ENCODE measurements at places on chromosomes 1 and 21.

GRCh38 chr1:74222701-74223100, 12.5 kb upstream of the TNNI3K start:
- DNase-seq: no peak

- DNase-seq: no peak
Measured at GRCh38 chr1:55063577-55063942, 24.2 kb downstream of the PCSK9 start.

GRCh38 chr1:47651311-47652089, 213.7 kb downstream of the FOXD2 start:
- DNase-seq: no peak

DNA sequence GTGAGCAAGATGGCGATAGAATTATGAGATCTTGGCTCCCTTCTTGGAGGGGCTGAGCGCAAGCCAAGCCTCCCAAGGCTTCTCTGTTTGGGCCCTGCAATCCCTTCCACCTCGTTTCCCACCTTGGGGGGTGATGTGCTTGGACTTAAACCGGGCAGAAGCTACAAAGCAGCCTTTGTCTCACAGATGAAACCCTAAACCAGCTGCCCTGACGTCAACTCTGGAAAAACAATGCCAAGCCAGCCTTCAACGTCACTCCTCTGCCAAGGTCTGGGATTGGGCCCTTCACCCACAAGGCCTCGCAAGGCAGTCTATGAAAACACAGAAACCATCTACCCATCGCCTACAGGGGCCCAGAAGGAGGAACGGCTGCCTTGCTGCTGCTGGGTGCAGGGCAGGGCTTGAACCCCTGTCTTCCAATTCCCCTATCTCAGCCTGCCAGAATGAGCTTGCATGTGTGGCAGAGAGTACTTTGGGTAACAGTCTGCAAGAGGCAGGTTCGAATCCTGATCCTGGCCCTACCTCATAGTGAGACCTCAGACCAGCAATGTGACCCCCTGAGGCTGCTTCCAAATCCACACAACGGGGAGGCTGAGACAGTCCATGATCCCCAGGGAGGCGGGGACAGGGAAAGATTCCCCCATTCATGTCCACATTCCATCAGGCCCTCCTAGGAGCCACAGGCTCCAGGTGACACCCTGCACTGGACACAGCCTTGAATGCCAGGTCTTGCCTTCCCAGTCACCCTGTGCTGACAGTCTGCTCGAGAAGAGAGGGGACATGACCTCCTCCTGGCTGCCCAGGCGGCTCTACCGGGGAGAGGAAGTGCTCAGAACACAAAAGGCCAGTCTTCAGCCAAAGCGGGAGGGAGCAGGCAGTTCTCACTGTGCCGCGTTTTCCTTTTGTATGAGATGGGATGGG, 15.0 kb downstream of the IFFO2 start:
- no peak for DNase-seq

DNA sequence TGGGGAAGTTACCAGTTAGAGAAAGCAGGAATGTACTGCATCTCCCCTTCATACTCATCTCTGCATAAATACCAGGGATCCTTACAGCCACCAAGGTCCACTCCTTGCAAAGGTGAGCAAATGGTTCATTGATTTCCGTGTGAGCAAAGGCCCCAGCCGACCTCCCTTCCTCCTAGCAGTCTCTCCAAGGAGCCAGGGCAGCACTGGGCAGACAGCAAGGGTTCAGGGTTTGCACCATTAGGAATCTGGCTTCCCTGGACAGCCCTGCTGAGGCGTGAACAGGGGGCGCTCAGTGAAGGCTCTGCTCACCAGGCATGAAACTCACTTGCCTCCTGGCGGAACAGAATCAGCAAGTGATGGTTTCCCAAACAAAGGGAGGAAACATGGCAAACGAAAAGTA, 65.7 kb downstream of the MRPL37 start:
- DNase-seq: no peak

GRCh38 chr1:224106568-224107281, 7.2 kb upstream of the FBXO28 start:
- no peak for DNase-seq

DNA sequence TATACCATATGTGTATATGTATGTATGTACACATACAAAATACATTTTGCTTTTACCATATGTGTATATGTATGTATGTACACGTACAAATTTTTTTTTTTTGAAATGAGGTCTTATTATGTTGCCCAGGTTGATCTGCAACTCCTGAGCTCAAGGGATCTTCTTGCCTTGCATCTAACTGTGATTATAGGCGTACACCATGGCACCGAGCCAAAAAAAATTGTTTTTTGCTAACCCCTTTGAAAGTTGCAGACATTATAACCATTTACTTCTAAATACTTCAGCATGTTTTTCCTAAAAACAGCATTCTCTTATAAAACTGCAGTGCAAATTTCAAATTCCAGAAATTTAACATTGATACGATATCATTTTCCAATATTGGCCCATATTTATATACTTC, 147.0 kb downstream of the POU2F1 start:
- no peak for DNase-seq

GRCh38 chr1:58718435-58718834, 18.6 kb upstream of the MYSM1 start:
- DNase-seq: no peak

DNA sequence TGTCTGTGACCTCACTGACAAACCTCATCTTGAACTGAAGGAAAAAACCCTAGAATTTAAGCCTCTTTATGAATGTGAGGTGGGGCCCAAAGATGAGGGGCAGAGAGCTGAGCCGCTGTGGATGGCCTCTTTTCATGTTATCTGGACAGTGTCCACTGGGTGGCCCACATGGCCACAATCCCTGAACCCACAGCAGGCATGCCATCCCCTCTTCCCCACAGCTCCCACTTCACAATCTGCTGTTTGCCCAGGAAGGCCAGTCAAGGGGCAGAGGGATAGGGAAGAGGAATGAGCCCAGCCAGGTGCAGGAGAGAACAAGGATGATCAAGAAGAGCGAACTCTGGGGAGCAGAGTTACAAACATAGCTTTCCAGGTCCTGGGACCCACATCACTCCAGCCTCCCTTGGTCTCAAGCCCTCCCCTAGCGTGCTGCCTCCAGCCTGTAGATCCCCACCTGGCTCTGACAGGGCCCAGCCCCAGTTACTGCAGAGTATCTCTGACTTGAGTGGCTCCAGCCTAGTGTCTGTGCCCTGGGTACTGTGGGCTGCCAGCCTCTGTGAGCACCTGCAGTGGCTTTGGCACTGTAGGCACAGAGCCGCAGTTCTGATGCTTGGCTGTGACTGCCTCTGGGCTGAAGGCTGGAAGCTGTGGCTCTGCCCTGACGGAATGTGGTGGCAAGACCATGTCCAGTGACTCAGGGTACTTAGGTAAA, 1.9 kb upstream of the SLFNL1 start:
- DNase-seq: no peak

DNA sequence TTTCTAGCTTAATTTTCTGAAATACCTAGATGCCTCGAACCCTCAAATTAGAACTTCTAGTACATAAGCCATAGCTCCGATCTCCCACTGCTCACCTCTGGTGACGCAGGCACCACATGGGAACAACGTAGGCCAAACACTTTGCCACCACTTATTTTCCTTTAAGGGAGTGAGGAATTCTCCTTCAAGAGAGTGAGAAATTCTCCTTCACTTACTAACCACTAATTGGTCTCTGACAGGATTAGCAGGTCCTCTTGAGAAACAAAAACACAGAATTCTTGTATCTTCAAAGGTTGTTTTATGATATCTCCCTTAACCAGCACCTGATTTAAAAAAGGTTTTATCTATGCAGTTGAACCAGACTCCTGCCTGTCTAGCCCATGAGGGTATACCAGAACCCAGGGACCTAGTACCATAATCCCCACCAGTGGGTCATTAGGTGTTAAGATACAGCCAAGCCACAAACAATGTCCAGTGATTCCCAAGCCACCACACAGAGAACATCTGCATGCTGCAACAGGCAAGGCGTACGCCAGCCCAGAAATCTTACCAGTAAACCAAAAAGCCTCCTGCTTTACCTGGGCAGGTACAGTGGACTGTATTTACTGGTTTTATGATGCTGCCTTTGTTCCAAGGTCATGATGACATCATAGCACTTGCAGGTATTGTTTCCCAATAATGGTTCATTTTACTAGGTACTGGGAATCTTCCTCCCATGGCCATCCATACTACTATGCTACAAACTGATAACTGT, 20.3 kb upstream of the CXADR start:
- DNase-seq: no peak

GRCh38 chr1:11174261-11174942, 14.8 kb upstream of the ANGPTL7 start:
- DNase-seq: no peak

GRCh38 chr1:90952906-90953305, 68.9 kb downstream of the ZNF644 start:
- no peak for DNase-seq

DNA sequence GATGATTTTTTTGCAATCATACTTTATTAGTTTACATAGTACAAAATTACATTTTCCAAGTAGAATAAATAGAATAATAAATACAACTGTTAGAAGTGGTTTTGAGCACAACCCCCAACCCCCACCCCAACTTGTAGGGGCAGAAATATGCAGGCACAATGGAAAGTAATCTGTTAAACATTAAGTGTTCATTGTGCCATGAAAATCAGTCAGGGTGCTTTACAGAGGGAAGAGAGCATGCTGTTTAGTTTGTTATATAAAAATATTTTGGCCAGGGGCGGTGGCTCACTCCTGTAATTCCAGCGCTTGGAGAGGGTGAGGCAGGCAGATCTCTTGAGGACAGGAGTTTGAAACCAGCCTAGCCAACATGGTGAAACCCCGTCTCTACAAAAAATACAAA, 2.6 kb downstream of the OR10T2 start:
- DNase-seq: no peak

DNA sequence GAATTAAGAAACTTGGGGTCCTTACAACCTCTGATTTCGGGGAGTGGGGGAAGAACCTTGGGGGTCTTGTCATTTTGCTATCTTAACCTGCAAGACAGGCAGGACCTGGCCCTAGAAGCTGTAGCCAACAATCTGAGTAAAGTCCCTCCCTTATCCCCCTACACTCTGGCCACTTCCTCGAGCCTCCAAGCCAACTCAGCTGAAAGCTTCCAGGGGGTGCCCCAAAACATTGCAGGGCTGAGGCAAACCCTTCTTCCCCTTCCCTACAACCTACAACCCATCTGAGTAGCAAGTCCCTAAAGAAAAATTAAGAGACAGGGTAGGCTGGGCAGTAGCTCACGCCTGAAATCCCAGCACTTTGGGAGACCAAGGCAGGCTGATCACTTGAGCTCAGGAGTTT, 5.0 kb downstream of the CERS2 start:
- no peak for DNase-seq

DNA sequence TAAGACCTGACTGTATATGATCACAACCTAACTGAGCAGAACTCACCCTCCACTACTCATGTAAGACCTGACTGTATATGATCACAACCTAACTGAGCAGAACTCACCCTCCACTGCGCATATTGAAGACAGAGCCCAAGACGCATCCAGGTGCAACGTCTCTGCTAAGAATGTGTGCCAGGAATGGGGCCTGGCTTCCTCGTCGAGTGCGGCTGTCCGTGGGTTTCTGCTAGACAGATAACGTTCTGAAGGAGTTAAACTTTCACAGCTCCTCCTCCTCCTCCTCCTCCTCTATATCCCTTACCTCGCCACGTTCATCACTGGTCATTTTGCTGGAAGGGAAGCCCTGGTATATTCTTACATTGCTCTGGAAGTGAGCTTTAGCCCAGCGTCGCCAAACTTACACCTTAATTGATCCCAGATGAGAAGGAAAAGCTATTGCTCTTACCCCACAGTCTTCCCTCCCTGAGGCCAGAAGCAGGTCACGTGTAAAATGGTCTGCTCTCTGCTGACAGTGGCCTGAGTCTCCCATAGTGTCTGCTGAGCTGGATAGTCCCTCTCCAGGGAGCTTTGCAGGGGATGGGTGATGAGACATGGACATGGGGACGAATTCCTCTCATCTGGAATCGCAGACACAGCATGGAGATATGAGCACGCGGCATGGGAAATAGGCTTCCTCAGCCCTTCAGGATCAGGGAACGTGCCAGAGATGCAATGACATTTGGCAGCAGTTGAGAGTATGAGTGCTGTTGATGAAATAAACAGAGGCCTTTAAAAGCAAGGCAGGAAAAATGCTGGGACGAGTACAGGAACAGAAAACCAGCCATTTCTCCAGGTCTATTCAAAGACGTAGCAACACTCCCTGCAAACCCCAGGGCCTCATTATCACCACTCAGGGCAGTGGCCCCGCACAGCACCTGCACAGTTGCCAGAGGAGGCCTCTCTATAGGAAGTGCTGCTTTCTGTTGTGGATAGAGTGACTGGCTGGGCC, 528.1 kb downstream of the KIF26B start:
- no peak for DNase-seq

GRCh38 chr1:32967888-32968568, 3.4 kb upstream of the RNF19B start:
- no peak for DNase-seq

DNA sequence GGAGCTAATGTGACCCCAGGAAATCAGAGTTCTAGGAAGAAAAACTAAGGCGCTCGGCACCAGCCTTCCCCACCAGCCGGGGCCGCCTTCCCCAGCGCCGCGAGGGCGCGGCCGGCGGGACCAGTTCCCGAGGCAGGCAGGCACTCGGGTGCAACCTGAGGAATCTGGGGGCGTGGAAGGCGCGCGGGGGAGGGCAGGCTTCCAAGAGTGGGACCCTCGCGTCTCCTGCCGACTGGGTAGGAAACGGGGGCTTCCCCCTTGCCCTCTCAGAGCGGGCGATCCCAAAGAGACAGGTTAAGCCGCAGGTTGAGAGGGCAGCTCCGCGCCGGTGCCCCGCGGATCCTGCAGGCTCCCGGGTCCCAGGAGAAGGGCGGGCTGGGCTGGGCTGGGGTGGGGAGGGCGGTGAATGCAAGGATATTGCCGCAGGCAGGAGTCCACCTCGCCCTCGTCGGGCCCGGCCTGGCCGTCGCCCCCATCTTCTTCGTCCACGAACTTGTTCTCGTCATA, 431 bp downstream of the ARPC5 start:
- DNase-seq: peak; percentile 17

- no peak for DNase-seq
Measured at GRCh38 chr1:54812801-54813484, 11.8 kb upstream of the TTC22 start.

- no peak for DNase-seq
Measured at GRCh38 chr1:117373932-117374331, 6.7 kb downstream of the MAN1A2 start.

- DNase-seq: no peak
Measured at GRCh38 chr1:40396420-40396819, 22.9 kb downstream of the SMAP2 start.

GRCh38 chr1:176559878-176560277, 96.9 kb downstream of the PAPPA2 start:
- no peak for DNase-seq

DNA sequence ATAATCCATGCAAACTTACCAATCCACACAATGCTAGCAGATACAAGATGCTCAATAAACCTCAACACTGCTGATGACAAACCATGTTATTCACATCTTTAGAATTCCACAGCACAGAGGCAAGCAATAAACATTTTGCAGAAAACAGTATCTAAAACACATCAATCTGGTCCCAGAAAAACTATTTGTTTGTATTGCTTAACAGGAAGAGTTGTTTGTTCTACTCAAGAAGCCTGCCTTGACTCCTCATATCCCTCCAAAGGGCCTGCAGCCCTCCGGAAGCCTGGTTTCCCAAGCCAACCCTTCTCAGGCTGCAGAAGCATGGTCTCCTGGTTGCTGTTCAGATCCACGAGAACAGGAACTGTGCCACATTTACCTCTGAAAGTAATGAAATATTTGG, 139.7 kb downstream of the RERE start:
- no peak for DNase-seq

- DNase-seq: no peak
Measured at GRCh38 chr1:62724430-62724829, 36.2 kb upstream of the DOCK7 start.

Measured in activated T-helper 1 cell treated with anti-CD3 and anti-CD28 coated beads, Interleukin-2, amount 50 U/mL, for 16 hours (primary cell).